ENCODE measurements at places on chromosomes 6 and 20. TPM values are rescaled to one million over a fixed set of nuclear protein-coding genes. Genes with fewer than 3 reads are reported as not detected.

Gene THEMIS
- not detected for polyA plus RNA-seq

GRCh38 chr6:157267654-157268053 lies 55.7 kb downstream of the TMEM242 start:
- no peak for DNase-seq

DNA sequence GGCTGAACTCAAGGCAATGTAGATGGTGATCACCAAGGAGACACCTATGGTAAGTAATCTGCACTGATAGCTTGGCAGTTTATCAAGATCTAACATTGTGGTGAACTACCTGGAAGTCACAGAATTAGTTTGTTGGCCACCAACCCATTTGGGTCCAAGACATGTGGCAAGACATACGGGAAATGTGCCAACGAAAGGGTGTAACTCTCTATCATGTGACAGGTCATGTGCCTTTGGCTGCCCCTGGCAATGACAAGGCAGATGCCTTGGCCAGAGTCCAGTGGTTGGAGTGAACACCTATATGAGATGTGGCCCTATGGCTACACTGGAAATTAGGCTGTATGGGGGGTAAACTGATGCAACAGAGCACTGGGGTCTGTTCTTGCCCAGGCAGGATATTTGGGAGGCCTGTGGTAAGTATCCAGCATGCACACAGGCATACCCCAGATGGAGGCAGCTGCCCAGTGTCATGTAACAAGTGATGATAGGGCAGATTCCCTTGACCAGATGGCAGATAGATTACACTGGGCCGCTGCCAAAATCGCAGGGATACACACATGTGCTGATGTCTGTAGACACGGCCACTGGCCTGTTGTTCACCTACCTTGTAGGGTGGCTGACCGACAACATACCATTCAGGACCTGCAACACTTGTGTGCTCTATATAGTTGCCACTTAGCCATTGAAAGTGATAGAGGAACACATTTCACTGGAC lies 35.5 kb upstream of the HSF2 start:
- no peak for DNase-seq

DNA sequence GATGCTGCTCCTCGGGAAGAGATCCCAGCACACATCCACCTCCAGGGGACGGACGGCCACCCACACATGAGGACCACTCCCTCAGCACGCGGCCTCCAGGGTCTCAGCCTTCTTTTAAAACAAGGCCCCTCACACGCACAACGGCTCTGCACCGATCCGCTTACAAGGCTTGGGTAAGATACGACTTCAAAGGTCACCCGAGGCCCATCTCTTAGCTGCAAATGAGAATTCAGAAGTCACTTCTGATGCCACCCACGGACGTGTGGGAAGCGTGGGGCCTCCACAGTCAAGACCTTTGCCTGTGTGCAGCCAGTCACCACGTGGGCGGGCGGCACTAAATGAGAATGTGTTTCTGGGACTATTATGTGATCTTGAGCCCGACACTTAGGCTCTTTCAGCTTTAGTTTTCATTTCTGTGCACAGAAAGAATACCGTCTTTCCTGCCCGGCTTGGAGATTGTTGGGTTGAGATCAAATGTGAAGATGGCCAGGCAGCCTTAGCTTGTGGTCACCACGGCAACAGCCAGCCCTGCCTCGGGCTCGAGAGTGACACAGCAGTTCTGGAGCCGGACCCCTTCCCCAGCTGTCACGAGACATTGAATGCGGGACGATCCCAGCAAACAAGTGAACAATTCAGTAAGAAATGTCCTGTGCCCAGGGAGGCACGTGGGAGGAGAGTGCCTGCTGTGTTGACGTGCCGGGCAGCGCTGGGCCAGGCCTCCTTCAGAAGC lies 91.6 kb downstream of the RAMACL start:
- DNase-seq: no peak

- DNase-seq: no peak
Measured at GRCh38 chr6:10297832-10298231, 117.0 kb downstream of the TFAP2A start.

Gene VWA7
- 13.1 TPM for polyA plus RNA-seq

Gene LPIN3
- polyA plus RNA-seq: 11.0 TPM

Gene NKX2-2
- polyA plus RNA-seq: not detected
